ENCODE measurements at places on chromosomes 5 and 9.
A peak's percentile ranks its signal among the peaks of the same experiment; 100 is the strongest.

DNA sequence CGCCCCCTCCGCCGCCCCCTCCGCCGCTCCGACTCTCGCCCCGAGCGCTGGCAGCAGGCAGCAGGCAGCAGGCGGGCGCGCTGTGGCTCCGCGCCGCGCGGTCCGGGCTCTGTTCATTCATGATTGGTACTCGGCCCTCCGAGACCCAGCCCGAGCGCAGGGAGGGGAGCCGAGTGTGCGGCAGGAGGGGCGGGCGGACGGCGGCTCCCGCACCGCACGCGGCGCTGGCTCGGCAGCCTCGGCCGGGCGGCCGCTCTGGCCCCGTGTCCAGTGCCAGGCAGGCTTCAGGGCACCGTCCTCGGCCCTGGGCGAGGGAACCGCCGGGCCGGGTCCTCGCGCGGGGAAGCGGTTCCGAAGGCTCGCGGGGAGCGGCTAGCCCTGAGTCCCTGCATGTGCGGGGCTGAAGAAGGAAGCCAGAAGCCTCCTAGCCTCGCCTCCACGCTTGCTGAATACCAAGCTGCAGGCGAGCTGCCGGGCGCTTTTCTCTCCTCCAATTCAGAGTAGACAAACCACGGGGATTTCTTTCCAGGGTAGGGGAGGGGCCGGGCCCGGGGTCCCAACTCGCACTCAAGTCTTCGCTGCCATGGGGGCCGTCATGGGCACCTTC is at the start of gene KCNIP1:
Gene KCNIP1 (plus strand): TSS at position 31 of the 607 bp plus-strand sequence.
- DNase-seq, result no peak

GRCh38 chr5:112390327-112390726 is 28.8 kb downstream of the EPB41L4A start:
- DNase-seq, result no peak

DNA sequence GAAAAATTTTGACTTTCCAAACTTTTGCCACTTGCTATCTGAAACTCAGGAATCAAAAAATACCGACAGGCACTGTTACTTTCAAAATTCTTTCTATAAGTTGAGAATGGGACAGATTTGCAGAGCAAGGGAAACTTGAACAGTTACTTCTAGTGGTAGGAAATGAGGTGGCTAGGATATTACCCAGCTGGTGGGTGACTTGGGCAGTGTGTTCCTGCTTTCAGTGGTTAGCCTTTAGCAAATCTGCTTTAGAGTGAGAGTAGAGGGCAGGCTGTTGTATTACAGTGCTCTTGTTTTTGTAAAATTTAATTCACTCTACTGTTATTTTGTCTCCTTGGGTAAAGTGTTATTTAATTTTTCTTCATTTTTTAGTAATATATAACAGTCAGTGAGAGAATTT is 40.2 kb upstream of the ROPN1L start:
- no peak for DNase-seq

DNA sequence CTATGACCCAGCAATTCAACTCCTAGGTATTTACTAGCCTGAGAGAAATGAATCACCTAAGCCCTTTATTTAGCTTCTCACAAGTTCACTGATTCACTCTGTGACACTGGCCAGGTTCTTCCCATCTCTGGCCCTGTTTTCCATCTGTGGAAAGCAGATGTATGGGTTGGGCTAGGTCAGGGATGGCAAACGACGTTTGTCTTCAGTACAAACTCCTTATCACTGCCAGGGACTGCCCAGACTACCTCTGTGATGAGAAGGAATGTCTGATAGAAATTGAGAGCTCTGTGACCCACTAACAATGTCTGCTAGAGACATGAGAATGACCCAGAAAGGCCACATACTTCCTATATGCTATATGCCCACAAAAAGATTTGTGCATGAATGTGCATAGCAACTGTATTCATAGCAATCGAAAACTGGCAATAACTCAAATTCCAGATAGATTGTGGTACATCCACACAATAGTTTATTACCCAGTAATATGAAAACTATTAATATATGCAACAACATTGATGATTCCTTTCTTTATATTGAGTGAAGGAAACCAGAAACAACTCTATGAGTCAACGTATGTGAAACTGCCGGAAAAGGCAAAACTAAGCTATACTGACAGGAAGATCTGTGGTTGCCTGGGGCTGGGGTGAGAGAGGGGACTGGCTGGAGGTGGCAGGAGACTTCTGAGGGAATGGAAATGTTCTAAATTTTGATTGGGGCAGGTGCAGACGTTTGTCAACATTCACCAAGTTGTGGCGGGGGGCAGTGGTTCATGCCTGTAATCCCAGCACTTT is 32.0 kb upstream of the ADAM19 start:
- DNase-seq, result peak; percentile 69

GRCh38 chr5:141828162-141828561 is 50.0 kb downstream of the PCDH1 start:
- DNase-seq, result no peak

- DNase-seq, result no peak
Measured at GRCh38 chr9:12916042-12916441, 141.2 kb downstream of the LURAP1L start.

GRCh38 chr9:23686257-23686656 is 139.8 kb downstream of the ELAVL2 start:
- no peak for DNase-seq

- no peak for DNase-seq
Measured at GRCh38 chr9:91212596-91213243, 149.0 kb downstream of the AUH start.

GRCh38 chr5:134511796-134512660 is 13.4 kb upstream of the JADE2 start:
- no peak for DNase-seq

- DNase-seq, result no peak
Measured at GRCh38 chr5:67816456-67816855, 399.1 kb upstream of the PIK3R1 start.

DNA sequence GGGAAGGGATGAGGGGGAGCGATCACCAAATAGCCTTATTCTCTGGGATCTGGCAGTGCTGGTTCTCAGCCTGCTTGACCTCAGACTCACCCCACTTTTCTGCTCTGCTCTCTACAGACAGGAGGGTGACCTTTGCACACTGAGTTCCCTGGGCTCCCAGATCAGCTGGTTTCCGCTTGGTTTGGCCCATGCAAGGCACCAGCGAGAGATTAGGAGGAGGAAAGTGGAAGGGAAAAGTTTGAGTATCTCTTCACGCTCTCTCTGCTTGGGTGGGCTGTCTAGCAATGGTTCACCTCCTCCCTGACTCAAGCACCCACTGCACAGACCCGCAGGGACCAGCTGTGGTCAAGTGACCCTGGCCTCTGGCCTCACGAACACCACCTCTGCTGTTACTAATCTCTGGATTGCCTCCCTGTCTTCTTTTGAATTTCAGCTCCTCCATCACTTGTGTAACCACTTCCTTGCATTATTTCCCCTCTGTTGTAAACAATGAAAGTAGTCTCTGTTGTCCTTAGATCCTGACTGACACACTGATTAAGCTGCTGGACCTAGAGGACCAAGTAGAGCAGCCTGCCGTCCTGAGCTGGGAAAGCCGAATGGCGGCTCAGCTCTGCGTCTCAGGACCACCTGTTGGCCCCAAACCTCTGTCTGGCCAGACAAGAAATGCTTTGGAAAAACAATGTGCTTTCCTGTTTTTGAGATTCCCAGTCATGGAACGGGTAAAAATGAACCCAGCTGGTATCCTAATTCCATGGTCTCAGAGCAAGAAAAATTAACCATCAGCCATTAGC is 186.6 kb downstream of the CRB2 start:
- DNase-seq, result no peak

- DNase-seq, result no peak
Measured at GRCh38 chr5:30960036-30960435, 233.4 kb upstream of the CDH6 start.

- DNase-seq, result no peak
Measured at GRCh38 chr9:127923771-127924170, 6.8 kb downstream of the PIP5KL1 start.
